Activated CD8-positive, alpha-beta memory T cell treated with anti-CD3 and anti-CD28 coated beads for 48 hours (primary cell): ENCODE measurements at places on chromosomes 7 and 10.
A peak's percentile ranks its signal among the peaks of the same experiment; 100 is the strongest.

DNA sequence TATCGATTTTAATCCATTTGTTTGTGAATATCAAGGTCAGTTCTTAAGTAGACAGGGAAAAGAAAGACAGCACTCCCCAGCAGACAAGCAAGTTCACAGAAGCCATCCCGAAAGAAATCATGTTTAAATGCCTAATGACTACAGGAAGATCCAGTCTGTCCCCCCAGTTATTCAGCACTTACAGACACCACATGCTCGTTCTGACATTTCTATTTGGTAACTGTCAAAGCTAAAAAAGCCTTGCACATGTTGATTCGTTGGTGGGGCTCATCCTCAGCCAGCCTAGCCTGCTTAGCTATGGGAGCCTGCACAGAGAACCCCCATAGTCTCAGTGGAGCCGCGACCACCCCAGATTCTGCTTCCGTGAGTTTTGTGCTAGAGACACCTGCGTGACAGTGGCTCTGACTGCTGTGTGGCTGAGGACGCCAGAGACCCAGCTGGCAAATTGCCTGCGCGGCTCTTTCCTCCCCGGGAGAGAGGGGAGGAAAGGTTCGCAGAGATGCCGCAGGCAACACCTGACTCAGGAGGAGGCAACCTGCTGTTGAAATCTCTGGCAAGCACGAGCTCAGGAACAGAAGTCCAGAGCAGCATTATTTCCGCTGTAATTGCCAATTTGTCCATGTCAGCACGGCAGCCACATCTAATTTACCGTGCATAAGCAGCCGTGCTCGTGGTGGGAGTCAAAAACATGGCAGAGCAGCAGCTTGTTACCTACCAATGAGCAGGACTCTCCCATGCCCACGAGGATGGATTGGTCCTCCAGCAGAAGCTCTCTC, 194.2 kb downstream of the GPAM start:
- no peak for DNase-seq

DNA sequence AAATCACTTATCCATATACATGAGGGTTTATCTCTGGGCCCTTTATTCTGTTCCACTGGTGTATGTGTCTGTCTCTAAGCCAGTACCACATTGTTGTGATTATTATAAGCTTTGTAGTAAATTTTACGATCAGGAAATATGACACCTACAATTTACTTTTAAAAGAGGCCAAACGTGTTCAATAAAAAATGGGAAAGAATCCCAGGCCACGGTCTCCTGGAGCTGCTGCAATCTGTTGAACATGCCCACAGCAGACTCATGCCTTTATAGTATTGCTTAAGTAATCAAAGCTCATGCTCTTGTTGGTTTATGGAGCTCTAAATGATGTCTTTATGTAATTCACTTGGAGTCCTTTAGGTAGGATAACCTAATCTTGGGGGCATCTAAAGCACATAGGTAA, 273.0 kb downstream of the ZMYND11 start:
- DNase-seq, result no peak

GRCh38 chr7:45259966-45260646, 102.5 kb downstream of the RAMP3 start:
- DNase-seq, result peak; percentile 31

DNA sequence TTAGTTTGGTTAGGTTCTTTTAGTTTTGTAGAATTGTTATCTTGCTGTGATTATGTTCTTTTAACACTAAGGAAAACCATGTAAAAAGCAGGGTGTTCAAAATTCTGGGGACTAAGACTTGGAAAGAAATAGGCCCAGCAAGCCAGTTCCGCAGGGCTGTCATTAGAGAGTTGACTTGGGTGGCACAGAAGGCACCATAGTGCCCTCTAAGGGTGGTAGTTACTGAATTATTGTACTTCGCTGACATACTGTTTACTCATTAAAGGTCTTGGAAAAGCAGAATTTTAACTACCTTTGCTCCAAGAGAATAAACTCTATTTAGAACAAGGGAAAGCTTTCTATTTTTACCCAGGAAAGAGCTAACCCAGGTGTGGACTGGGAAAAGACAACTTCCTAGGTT, 86.5 kb downstream of the OTUD1 start:
- no peak for DNase-seq

GRCh38 chr7:69412331-69413146, 185.7 kb upstream of the AUTS2 start:
- DNase-seq, result no peak

- no peak for DNase-seq
Measured at GRCh38 chr7:78768859-78769258, 684.6 kb downstream of the MAGI2 start.
